ENCODE measurements at places on chromosomes 2 and 18.

GRCh38 chr2:226916669-226917068, 80.8 kb downstream of the RHBDD1 start:
- no peak for DNase-seq

DNA sequence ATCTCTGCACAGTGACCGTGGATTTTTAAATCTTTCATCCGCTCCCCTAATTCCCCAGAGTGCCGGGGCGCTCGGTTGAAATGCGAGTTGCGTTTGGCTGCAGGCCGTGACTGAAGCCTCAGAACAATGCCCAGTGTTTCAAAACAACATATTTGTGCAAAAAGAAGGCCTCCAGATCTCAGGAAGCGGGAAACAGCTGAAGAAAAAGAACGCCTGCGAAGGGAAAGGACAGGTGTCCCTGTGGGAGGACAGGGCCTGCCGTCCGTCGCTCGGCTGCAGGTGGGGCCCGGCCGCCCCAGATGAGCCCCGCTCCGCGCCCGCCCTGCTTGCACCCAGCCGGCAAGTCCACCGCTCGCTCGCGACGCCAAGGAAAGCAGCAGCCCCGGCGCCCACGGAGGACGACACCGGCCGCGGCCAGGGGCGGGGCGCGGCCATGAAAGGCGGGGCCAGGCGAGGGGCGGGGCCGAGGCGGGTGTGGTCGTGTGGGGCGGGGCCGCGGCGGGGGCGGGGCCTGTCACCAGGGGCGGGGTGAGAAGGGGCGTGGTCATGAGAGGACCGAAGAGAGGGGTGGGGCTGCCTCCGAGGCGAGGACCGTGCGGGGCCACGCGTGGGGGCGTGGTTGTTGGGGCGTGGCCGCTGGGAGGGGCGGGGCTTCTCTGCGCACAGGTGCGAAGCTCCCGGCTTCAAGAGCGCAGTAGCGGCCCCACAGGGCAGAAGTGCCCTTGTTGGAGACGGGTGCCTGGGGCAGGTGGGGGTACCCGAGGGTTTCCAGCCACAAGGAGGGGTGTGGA, 17.6 kb upstream of the BOK start:
- DNase-seq = peak; percentile 39

DNA sequence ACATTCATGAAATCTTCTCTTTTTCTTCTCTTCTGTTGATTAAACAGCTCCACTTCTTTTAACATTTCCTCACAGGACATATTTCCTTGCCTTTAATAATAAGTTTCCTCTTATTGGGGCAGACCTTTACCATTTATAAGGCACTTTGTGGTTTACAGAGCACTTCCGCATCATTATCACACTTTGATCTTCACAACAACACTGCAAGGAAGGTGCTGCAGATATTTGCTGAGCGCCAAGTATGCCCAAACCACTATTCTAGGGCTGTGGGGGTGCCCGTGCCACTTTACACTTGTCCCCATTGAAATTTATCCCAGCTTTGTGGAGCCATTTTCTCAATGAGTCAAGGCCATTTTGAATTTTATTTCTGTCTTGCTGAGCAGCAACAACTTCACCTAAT, 246.6 kb downstream of the SS18 start:
- DNase-seq = no peak

DNA sequence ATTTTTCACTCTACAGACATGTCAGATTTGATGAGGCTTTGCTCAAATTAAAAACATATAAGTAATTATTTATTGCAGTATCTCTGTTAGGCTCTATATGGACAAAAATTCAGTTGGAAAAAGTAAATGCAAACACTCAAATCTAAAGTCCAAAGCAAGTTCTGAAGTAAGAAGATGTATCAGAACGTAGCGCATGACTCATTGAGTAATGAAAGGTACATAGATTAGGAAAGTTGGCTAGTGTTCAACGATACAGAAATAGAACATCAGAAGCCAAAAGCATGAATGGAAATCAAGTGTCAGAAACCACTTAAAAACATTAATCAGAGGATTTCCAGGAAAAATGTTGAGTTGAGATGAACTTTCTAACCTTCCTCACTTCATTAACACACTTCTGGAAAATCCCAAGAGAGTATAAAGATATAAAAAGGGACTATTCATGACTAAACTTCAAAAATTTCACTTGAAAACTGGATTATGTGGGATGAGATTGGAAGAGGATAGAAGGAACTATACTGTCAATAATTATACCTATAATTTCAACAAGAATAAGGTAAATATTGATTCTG, 494.1 kb downstream of the LRRTM4 start:
- no peak for DNase-seq

DNA sequence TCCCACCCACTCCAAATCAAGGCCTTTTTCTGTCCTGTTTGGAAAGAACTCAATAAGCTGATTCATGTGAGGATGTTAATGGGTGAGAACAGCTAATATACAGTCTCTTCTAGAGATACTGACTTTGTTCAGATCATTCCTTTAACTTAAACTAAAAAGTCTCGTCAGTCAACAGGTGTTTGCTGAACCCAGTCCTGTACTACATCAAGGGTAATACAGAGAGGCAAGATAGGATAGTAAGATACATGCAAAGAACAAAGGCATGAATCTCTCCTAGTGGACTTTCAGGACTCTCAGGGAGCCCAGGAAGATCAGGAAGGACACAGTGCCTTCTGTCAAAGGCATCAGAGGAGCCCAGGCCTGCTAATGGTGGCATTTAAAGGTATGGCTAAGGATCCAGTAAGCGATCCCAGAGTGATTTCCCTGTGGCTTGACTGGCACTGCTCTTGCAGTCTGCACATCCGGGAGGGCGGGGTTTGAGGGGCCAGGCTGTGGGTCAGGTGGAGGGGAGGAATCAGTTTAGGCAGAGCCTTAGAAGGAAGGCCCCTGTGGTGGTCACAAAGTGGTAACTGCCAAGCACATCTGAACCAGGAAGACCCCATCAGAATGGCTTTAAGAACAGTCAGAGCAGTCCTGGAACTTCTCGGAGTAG, 54.0 kb downstream of the EPAS1 start:
- DNase-seq = no peak

- DNase-seq = no peak
These were observed 563 bp downstream of the KIF3C start for GRCh38 chr2:25981596-25982272.

DNA sequence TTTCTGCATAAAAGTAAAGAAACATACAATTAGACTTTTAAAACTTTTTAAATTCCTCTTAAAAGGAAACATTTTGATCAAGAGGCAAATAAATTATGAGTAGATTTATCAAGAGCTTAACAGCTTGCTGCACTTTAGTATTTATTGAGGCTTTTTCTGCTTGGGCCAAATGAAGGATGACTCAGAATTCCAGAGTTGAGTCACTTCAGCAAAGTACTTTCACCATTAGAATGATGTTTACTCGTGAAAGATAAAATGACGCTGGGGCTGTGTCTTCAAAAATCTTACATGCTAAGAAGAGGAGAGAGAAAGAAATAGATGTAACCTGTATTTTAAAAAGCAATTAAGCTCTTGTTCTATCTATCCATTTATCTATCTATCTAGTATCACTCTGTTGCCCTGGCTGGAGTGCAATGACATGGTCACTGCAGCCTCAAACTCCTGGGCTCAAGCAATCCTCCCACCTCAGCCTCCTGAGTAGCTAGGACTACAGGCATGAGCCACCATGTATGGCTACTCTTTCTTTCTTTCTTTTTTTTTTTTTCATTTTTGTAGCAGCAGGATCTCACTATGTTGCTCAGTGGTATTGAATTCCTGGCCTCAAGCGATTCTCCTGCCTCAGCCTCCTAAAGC, 75.3 kb upstream of the RIOK3 start:
- no peak for DNase-seq

DNA sequence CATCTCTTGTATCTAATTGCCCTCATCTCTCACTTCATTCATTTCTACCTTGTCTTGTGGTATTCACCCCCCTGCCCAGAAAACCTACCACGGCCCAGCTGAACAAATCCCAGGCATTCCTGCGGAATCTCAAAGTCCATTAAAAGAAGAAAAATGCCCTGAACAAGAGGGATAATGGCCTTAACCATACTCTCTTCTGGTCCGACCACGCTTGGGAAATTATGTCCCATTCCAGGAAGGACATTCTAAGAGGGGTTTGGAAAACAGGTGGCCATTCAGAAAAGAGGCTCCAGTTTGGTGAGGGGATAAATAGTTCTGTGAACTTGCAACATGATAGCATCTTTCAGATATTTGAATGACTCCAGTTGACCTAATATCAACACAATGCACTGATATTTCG, 349.9 kb upstream of the ZNF521 start:
- no peak for DNase-seq

GRCh38 chr2:64988420-64989125, 626 bp upstream of the SLC1A4 start:
- DNase-seq = peak; percentile 54

- peak; percentile 44 for DNase-seq
These were observed 33.6 kb upstream of the B3GNT7 start for GRCh38 chr2:231361701-231362554.

GRCh38 chr2:144553379-144553778, 33.5 kb upstream of the ZEB2 start:
- DNase-seq = no peak

DNA sequence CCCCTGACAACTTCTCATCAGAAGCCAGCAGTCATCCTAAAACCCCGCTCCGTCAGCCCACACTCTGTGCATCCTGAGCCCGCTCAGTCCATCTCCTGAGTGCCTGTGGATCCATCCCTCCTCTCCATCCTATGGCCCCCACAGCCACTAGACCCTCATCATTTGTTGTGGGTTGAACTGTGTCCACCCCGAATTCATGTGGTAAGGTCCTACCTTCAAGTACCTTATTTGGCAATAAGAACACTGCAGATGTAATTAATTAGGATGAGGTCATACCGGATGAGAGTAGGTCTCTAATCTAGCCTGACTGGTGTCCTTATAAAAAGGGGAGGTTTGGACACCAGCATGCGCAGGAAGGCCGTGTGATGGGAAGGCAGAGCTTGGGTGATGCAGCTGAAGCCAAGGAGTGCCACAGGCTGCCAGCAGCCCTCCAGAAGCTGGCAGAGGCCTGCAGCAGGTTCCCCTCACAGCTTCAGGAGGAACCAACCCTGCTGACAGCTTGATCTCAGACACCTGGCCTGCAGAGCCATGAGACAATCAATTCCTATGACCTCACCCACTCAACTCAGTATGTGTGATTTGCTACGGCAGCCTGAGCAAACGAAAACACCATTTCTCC, 192.4 kb downstream of the ZBTB7C start:
- DNase-seq = no peak

DNA sequence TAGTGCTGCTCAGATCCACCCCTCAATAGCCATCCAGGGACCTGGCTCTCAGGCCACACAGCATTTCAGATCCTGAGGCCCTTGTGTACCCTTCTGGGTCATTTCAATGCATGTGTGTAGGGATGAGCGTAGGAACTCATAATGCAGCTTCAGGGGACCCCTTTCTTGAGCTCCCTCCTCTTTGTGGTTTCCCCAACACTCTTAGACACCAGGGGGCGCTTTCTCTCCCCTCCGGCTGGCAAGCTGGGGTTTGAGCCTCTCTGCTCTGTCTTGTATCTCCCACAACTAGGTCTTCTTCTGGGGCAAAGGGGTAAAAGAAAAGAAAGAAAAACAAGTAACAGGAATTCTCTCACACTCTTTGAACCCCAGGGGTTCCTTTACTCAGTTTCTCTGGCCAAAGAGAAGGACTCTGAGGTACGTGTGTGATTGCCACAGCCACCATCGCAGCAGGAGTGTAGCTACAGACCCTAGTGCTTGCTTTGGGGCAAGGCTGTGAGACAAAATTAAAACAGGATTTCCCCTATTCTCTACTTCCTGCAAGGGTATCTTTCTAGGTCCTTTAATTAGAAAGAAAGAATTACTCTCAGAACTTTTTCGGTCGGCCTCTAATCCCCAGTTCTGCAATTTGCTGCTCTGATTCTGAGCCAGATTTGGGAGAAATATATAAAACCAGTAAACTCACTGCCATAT, 38.0 kb downstream of the CABYR start:
- no peak for DNase-seq

DNA sequence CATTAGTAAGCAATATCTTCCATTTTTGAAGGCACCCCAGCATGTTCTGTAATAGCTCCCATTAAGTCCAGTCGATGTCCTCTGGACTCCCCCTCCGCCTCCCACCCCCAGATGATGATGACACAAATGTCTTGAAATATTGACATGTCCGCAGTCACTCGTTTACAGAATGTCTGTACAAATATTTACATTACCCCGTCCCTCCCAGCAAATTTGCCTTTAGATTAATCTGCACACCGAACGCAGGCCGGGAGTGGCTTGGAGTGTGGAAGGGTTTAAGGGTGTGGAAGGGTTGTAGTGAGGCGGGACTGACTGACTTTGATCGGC, 853 bp upstream of the OSBPL6 start:
- DNase-seq = no peak

- DNase-seq = no peak
These were observed 43.1 kb downstream of the CHMP3 start for GRCh38 chr2:86520153-86520552.

DNA sequence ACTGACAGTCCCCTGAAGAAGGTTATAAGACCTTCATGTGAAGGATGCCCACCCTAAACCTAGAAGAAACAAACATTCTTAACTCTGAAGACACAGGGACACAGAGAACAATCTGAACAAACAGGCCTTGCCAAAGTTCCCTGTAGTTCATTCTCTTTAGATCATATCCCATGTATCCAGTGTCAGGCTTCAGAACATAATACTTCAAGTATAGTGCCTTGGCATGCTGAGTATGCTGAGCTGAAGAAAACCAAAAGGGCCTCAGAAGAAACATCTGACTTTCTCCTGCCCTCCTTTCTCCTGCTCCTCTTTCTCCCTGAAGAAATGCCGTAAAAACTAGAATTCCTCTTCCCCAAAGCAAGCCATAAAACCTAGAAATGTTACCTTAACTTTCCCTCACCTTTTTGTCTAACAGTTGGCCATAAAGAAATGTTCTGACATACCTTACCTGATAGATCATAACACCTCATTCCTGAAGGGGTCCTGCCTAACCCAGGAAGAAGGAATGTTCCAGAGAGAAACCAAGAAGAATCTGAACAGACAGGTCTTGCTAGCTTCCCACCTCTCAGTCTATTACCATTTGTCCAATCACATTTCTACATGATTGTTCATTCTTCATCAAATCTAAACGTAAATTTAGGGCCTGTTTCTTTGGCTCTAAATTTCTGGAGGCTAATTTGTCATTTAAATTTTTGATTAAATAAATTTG, 160.1 kb upstream of the ZC3H15 start:
- DNase-seq = no peak

- no peak for DNase-seq
These were observed 818.0 kb upstream of the ACVR2A start for GRCh38 chr2:147026664-147027295.

- DNase-seq = no peak
These were observed 28.5 kb downstream of the MAP4K3 start for GRCh38 chr2:39408351-39409136.

DNA sequence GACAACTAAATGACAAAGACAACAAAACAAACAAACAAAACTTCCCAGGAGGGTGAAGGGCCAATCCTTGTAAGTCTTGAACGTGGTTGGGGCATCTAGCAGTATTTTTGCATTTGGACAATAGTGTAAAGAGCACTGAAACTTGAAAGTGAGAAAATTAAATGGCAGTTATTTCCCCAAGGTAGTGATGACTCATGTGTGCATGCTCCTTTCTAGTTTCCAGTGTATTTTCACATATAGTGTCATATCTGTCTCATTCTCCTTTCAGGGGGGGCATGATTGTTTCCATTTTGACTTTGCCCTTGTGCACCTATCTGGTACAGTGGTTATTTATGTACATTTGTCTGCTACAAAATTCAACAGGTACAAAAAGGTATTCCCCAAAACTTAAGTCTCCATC, 39.5 kb downstream of the CERS6 start:
- DNase-seq = no peak

GRCh38 chr2:100484390-100484789, 14.1 kb downstream of the NMS start:
- DNase-seq = no peak

GRCh38 chr2:138877421-138877820, 97.2 kb upstream of the NXPH2 start:
- no peak for DNase-seq

- DNase-seq = no peak
These were observed 42.3 kb downstream of the RFX8 start for GRCh38 chr2:101432411-101433181.
